ENCODE measurements at places on chromosomes 1 and 21.

- DNase-seq = no peak
Observed at GRCh38 chr21:46247699-46248421, 19.3 kb upstream of the LSS start.

GRCh38 chr1:86325264-86325663 lies 70.9 kb downstream of the ODF2L start:
- DNase-seq = no peak

GRCh38 chr1:80274256-80274655 lies 1267.7 kb upstream of the ADGRL4 start:
- no peak for DNase-seq

- DNase-seq = peak; percentile 34
Observed at GRCh38 chr1:60974524-60975372, 107.6 kb upstream of the NFIA start.

- no peak for DNase-seq
Observed at GRCh38 chr1:229642376-229642775, 16.3 kb downstream of the URB2 start.
